Stimulated activated CD4-positive, alpha-beta T cell treated with anti-CD3 and anti-CD28 coated beads, TNF-alpha, amount 100 ng/mL, for 24 hours (primary cell): ENCODE measurements at places on chromosomes 6 and 20.

- no peak for DNase-seq
These were observed 14.5 kb downstream of the TREM1 start for GRCh38 chr6:41271901-41272395.

GRCh38 chr6:17096096-17096495 lies 5.8 kb upstream of the STMND1 start:
- no peak for DNase-seq

- no peak for DNase-seq
These were observed 47.1 kb downstream of the ASCC3 start for GRCh38 chr6:100833972-100834574.

DNA sequence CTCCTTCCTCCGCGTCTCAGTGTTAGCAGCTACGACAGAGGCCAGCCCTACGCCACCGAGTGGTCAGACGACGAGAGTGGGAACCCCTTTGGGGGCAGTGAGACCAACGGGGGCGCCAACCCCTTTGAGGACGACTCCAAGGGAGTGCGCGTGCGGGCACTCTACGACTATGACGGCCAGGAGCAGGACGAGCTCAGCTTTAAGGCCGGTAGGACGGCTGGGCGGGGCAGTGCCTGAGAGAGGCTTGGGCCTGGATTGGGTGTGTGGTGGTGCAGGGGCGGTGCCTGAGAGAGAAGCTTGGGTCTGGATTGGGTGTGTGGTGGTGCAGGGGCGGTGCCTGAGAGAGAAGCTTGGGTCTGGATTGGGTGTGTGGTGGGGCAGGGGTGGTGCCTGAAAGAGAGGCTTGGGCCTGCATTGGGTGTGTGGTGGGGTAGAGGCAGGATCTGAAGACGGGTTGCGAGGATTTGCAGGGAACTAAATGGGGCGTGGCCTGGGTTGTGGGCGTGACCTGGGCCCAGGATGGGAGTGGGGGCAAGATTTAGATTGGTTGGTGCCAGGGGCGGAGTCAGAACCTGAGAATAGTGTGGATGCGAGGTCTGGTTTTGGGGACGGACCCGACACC lies 24.4 kb downstream of the SPDEF start:
- DNase-seq = peak; percentile 12

DNA sequence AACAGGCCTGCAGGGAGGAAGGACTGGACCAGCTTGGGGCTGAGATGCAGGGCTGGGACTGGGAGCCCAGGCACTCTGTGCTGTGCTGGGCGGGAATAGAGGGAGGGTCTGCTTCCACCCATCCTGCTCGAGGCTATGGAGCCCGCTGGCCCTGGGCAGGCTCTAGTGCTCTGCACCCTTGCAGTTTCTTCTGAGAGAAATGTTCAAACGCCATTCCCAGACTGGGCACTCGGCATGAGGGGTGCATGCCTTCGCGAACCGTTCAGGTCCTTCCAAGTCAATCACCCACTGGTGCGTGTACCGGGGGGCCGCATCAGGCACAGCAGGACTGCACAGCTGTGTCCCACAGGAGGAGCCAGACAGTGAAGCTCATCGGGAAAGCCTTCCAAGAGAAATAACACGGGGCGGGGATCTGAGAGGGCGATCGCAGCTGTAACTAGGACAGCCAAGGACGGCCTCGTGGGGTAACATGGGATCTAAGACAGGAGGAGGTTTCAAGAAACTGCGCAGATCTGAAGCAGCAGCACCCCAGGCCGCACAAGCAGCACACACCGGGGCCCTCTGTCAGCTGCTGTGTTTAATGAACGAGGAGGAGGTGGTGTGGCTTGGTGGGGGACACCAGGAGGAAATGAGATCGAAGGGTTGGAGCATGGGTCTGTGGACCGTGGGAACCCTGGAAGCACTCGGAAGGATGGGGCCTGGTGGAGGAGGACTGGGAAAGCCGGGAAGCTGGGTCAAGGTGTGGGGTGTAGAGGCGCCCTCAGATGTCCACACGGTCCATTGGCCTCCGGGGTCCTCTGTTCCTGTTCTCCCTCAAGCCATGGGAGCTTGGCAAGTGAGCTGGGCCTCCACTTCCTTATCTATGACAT lies 26.1 kb upstream of the PYGB start:
- DNase-seq = no peak

GRCh38 chr20:43914311-43915210 lies at the start of gene TOX2:
TSS of gene TOX2 (plus strand) at chr20:43914852. CDS start at chr20:43914892, 40 bp downstream.
- peak; percentile 47 for DNase-seq

DNA sequence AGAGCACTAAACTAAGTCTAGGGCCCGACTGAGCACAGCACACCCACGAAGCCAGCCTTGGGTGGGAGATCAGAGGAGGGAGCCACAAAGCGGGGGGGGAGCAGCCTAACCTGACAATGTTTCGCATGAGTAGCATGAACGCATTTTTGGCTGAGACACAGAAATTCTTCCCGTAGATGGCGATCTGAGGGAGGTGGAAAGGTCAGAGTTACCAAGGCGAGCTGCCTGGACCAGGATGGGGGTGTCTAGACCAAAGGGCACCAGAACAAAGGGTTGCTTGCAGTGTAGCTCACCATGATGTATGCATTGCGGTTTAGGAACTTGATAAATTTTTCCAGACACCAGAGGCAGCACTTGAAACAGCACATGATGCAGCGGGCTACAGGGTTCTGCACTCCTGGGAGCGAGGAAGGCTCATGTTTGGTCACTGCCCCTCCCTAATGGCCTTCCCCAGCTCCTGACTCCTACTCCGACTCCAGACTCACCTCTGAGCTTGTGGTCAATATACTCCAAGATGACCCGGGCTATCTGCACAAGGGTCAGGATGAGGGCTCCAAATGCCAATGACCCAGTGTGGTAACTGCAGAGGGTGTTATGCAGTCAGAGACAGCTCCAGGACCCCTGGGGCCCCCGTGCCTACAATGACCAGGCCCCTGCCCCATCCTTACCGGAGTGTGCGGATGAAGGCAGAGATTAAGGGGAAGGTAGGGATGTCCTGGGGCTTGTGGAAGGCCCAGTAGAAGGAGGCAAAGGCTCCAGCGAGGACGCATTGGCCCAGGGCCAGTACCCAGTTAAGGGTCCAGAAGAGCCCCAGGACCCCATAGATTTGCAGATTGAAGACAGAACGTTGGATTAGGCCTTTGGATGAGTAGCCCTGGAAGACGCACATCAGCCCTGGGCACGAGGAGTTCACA lies 2.8 kb upstream of the NEU1 start:
- no peak for DNase-seq

- peak; percentile 62 for DNase-seq
These were observed 29.9 kb upstream of the ZNF184 start for GRCh38 chr6:27502508-27503435.

GRCh38 chr20:10715035-10715434 lies 41.2 kb upstream of the JAG1 start:
- DNase-seq = no peak

DNA sequence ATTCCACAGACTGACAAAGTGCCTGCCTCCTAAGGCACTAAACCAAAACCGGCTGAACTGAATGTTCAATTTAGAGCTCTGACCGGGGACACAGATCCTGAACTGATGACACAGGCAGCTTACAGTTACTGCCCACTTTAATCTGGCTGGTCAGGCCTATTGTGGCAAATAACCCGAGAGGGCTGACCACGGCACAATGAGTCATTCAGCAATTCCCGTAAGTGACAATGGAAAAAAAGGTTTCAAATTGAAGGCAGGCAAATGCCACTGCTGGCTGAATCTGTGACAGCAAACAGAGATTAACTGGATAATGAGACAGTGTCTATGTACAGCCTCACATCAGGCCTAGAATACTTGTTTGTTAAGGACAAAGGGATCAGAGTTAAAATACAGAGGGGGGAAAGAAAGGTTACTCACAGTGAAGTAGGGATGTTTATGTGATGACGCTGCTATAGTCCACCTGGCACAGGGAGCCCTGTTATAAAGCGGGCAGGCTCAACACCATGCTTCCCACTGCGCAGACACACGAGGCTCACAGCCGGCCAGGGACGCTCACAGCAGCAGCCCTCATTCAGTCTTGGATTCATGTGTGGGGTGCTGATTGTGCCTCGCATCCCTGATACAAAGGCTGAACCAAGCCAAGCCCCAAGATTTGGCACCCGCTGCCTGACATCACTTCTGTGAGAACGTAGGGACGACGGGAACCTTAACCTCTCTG lies 54.4 kb downstream of the RTN4IP1 start:
- no peak for DNase-seq

DNA sequence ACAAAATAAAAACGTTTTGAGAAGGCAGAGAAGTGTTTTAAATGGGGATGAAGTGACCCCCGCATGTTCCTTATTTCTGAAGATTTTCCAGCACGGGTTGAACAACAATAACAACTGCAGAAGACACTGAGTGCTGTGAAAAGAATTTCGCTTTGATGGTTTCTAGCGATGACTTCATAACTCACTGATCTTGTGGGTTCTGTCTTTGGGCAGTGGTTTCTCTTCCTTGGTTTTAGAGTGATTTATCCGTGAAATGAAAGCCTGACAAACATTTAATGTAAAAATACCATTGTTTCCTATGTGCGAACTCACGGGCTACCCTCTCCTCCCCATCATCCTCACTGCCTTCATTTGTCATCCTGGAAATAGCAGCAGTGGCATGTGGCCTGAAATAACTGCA lies 793.9 kb downstream of the QKI start:
- no peak for DNase-seq

- no peak for DNase-seq
These were observed 216.7 kb downstream of the SYNDIG1 start for GRCh38 chr20:24686156-24686555.

DNA sequence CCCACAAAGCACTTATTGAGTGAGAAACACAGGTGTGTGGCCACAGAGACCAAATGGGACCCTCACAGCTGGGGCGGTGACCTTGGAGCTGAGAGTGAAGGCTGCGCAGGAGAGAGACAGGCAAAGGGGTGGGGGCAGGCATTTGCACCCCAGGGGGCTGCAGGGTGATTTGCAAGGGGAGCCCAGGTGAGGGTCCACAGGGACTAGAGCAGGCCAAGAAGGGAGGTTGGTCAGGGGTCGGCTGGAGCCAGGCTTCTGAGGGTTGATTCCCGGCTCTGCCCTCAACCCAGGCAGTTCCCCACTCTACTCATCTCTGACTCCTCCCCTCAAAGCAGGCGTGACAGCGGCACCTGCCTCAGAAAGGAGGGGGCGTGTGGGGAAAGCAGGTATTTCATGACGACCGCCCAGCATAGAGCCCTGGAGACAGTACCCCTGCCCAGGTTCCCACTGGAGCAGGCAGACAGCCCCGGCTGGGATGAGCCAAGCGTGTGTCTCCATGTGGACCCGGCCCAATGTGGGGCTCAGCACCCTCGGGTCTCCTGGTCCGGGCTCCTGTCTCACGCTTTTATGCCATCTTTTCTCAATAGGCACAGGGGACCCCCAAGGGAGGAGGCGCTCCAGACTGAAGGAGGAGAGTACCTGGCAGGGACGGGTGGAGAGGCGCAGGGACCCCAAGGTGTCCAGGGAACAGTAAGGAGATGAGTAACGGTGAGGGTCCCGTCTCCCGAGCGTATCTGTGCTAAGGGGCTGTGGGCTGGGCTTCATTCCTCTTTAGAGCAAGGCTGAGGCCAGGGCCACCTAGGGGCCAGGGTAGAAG lies 3.1 kb upstream of the MRGBP start:
- no peak for DNase-seq

- no peak for DNase-seq
These were observed 4.2 kb upstream of the BLCAP start for GRCh38 chr20:37531856-37532255.

DNA sequence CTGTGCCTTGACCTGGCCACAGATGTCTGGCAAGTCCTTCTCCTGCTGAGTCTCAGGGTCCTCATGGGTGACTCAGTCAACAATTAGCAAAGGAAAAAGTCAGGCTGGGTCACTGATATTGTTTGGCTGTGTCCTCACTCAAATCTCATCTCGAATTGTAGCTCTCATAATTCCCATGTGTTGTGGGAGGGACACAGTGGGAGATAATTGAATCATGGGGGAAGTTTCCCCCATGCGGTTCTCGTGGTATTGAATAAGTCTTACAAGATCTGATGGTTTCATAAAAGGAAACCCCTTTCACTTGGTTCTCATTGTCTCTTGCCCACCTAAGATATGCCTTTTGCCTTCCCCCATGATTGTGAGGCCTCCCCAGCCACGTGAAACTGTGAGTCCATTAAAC lies 45.7 kb downstream of the PREX1 start:
- DNase-seq = no peak

- no peak for DNase-seq
These were observed 5.4 kb downstream of the CTSZ start for GRCh38 chr20:59001449-59002171.

GRCh38 chr6:139713424-139713823 lies 339.0 kb upstream of the CITED2 start:
- no peak for DNase-seq

- no peak for DNase-seq
These were observed 4.7 kb downstream of the PPIL4 start for GRCh38 chr6:149541139-149541538.

- DNase-seq = no peak
These were observed 223.6 kb upstream of the PREP start for GRCh38 chr6:105626295-105627158.

- DNase-seq = no peak
These were observed 16.7 kb downstream of the ANKRD66 start for GRCh38 chr6:46763466-46763865.

DNA sequence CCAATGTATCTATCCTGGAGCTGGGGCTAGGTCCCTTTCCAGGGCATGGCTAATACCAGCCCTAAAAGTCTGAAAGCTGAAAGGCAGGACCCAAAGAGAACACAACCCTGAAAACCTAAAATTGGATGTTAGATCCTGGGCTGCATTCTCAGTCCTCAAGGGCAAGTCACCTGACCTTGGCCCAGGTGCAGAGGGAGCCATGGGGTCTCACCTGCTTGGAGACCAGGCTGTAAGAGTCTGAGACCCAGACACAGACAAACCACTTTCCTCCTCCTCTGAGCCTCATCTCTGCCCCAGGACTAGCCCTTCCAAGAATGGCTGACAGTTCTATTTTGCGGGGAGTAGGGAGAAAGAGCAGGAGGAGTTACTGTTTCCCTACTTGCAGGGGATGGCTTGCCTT lies 60.0 kb downstream of the EFCAB8 start:
- DNase-seq = no peak

GRCh38 chr6:151276112-151276740 lies 36.5 kb downstream of the AKAP12 start:
- DNase-seq = no peak

- no peak for DNase-seq
These were observed 11.6 kb upstream of the SCGN start for GRCh38 chr6:25640446-25640845.

DNA sequence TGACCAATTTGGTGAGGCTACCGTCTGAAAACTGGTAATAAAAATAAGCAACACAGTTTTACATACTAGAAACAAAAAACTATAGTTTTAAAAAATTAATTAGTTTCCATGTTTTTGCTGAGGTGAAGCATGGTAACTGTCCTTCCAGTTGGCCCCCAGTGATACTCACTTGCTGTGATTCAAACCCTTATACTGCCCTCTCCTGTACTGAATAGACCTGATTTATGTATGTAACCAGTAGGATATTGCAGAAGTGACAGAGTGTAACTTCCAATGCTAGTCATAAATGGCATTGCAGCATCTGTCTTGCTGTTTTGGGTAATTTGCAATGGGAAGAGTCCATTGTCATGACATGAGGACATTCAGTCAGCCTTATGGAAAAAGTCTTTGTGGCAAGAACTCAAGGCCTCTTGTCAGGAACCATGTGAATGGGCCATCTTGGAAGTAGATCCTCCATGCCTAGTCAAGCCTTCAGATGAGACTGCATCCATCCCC lies 8.9 kb upstream of the CHD6 start:
- DNase-seq = no peak
